ENCODE measurements at places on chromosomes 1 and 21. TPM values are rescaled to one million over a fixed set of nuclear protein-coding genes. Genes with fewer than 3 reads are reported as not detected.

DNA sequence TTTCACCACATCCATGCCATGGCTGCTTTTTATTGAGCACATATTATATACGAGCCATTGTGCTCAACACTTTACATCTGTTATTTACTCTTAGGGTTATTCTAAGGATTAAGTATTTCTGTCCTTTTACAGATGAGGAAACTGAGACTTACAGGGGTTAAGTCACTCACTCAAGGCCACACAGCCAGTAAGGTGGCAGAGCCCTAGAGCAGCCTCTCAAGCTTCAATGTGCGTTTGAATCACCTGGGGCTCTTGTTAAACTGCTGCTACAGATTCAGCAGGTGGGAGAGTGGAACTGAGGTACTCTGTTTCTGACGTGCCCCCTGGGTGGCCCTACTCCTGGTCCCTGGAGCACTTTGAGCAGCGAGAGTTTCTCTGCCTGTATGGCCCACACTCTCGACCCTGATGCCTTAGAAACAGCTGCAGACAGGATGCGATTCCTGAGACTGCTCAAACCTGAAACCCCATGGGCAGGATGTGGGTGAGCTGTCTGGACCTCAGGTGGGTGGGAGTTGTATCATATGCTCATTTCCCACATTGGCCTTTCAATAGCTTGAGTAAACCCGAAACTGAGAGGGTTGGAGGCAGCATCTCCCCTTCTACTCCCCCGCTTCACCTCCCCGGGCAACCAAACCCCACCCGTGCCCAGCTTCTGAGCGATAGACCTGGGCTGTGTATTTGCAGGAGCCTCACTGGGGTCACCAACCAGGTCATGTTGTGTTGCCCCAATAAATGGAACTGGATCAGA, 59.3 kb downstream of the MAN1C1 start:
- DNase-seq, result peak; percentile 94

GRCh38 chr1:94336991-94337390, 81.2 kb upstream of the ABCD3 start:
- no peak for DNase-seq

DNA sequence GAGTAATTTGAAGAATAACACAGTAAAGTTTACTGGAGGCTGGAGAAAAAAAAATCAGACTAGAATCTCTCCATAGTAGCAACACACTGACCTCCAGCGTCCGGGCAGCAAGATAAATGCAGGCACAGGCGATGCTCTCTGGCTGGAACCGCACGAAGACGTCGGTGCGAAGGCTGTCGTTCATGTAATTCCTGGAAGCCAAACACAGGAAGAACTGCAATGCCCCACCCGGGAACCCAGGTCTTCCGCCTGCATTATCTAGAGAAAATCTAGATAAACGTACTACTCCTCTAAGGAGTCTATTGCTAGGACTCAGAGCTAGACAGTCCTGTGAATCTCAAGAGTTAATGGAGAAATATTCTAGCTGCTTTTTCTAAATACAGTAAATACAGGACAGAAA, 8.5 kb downstream of the CCNL2 start:
- no peak for DNase-seq

PLA2G5 gene
- total RNA-seq, result not detected

NPHP4 gene
- total RNA-seq, result 14.1 TPM
